ENCODE measurements at places on chromosomes 3 and 15. TPM values are rescaled to one million over a fixed set of nuclear protein-coding genes. Genes with fewer than 3 reads are reported as not detected.
A peak's percentile ranks its signal among the peaks of the same experiment; 100 is the strongest.

- no peak overlapping the region for H3K4me3 ChIP-seq
- H3K4me1 ChIP-seq, result peaks cover 13% of the 10 kb centered on the region
- peak; percentile 77 for DNase-seq
- peak overlapping the region; percentile 74 for H3K27ac ChIP-seq
- no peaks in the 10 kb centered on the region for H3K27me3 ChIP-seq
These were observed 30.3 kb upstream of the SEMA3F start for GRCh38 chr3:50124800-50125178.

- no peak overlapping the region for H3K27ac ChIP-seq
- DNase-seq, result no peak
- no peak overlapping the region for H3K4me3 ChIP-seq
- H3K27me3 ChIP-seq, result no peaks in the 10 kb centered on the region
These were observed 6.6 kb upstream of the ADGRG7 start for GRCh38 chr3:100602506-100603444.

DNA sequence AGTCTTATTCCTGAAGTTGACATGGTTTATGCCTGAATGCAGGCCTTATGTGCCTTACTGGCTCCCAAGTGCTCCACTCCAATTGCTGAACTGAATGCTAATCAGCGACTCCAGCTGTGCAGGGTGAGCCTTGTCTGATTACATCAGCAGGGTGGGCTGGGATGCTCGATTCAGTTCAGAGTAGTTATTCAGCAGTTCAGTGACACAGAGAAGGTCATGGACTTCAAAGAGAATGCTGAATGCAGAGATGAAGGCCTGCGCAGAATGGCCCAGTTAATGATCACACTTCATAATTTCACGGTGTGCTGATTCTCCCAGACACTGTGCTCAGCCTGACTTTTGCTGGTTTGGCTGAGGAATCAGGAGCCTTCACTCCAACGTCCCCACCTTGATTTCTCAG lies 63.6 kb downstream of the CLDN1 start:
- DNase-seq, result no peak
- H3K27me3 ChIP-seq, result peaks cover 9% of the 10 kb centered on the region
- H3K4me3 ChIP-seq, result no peak overlapping the region
- no peak overlapping the region for H3K27ac ChIP-seq

DNA sequence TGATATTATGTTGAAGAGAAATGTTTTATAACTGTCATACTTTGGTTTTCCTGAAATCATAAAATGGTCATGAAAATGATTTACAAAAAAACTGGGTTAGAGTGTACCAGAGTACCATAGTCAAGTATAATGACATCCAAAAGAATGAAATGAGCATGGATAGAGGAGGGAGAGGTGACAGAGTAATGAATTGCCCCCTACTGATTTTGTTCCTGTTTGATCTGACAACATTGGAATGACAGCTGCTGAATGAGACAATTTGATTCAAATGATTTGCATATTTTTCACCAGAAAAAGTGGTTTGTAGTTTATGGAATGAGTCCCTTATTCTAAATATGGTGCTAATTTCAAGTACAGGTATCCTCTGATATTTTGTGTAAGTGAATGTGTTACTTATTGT lies 271.7 kb downstream of the CNTN4 start:
- H3K27ac ChIP-seq, result no peak overlapping the region
- peaks cover 3% of the 10 kb centered on the region for H3K4me1 ChIP-seq
- no peaks in the 10 kb centered on the region for H3K36me3 ChIP-seq

GRCh38 chr3:169913323-169913722 lies 2.0 kb downstream of the SAMD7 start:
- DNase-seq, result no peak
- no peaks in the 10 kb centered on the region for H3K27me3 ChIP-seq
- H3K4me1 ChIP-seq, result no peaks in the 10 kb centered on the region
- no peak overlapping the region for H3K4me3 ChIP-seq
- no peak overlapping the region for H3K27ac ChIP-seq

- peaks cover 19% of the 10 kb centered on the region for H3K4me1 ChIP-seq
- H3K27me3 ChIP-seq, result no peaks in the 10 kb centered on the region
- H3K27ac ChIP-seq, result no peak overlapping the region
- H3K4me3 ChIP-seq, result no peak overlapping the region
- no peaks in the 10 kb centered on the region for H3K36me3 ChIP-seq
These were observed 73.6 kb downstream of the APBA2 start for GRCh38 chr15:28959326-28959725.

DNA sequence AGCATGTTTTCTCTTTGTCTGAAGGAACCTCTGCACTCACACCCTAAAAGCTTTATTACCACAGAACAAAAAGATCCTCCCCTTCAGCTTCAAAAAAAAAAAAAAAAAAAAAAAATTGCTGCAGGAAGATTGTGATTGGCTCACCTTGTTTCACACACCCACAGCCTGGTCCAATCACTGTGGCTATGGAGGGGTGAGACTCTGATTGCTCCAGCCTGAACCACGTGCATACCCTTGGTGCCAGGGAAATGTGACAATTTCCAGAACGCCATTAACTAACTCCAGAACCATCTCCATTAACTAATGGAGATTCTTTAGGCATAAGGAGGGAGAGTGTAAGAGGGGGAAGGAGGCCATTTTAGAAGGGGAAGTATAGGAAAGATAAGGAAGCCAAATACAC lies 106.5 kb upstream of the CRBN start:
- peak; percentile 3 for DNase-seq
- H3K4me3 ChIP-seq, result no peak overlapping the region
- H3K36me3 ChIP-seq, result no peaks in the 10 kb centered on the region
- no peaks in the 10 kb centered on the region for H3K4me1 ChIP-seq

- DNase-seq, result no peak
- no peaks in the 10 kb centered on the region for H3K27me3 ChIP-seq
- no peak overlapping the region for H3K27ac ChIP-seq
These were observed 23.5 kb downstream of the KCNH8 start for GRCh38 chr3:19171794-19172193.

DNA sequence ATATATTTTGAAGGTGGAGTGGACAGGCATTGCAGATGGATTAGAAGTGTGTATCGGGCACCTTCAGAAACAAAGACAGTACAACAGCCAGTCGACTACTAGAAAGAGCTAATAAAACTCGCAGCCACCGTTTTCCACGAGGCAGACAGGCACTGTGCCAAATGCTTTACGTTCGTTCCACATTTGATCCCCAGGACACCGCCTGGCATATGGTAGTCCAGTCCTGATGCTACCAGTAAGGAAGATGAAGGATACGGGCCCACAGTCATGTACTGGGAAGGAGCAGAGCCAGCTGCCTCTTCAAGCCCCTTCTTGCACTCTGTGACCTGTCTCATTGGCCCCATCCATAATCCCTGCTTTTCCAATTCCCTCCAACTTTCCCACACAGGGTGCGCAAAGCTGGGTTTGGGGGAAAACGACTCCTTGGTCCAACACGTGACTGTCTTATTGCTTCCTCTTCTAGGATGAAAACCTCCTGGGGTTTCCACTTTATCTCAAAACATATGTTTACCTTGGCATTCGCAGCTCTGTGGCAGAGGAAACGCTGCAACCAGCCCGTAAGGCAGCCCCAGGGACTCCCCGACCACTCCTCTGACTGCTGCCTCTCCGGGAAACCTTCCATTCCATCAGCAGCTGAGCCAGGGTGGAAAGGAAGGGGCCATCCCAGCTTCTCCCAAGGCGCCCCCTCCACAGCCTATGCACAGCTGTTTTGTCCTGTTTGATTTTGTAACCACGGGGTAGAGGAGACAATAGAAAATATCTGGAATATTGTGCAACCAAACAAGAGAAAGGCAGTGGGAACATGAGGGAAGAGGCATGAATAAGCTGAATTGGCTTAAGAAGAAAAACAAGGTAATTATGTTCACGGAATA lies 107.4 kb downstream of the ADAMTS17 start:
- H3K4me3 ChIP-seq, result no peak overlapping the region
- no peaks in the 10 kb centered on the region for H3K4me1 ChIP-seq
- no peaks in the 10 kb centered on the region for H3K36me3 ChIP-seq
- no peaks in the 10 kb centered on the region for H3K27me3 ChIP-seq
- no peak overlapping the region for H3K27ac ChIP-seq

DNA sequence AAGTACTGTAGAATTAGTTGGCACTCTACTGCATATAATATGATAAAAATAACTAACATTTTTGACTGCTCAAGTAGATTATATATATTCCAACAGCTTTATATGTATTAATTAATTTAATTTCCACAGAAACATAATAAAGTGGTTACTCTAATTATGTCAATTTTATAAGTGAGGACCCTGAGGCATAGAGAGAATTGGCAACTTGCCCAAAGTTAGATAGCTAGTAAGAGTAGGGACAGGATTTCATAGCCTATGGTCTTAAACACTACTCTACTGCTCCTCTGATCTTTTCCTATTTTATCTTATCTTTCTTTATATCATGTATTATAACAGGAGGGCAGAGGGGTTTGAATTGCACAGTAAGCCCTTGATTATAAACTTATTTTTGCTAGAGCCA lies 418.7 kb upstream of the SGO1 start:
- H3K27ac ChIP-seq, result no peak overlapping the region
- no peaks in the 10 kb centered on the region for H3K4me1 ChIP-seq
- no peaks in the 10 kb centered on the region for H3K36me3 ChIP-seq
- H3K4me3 ChIP-seq, result no peak overlapping the region

GRCh38 chr3:86991482-86991815 lies 500 bp upstream of the VGLL3 start:
- peaks cover 2% of the 10 kb centered on the region for H3K4me1 ChIP-seq
- H3K4me3 ChIP-seq, result peak overlapping the region; percentile 66
- no peak overlapping the region for H3K27ac ChIP-seq
- H3K36me3 ChIP-seq, result no peaks in the 10 kb centered on the region
- DNase-seq, result no peak

GRCh38 chr3:9067352-9067975 lies 104.2 kb upstream of the RAD18 start:
- no peaks in the 10 kb centered on the region for H3K36me3 ChIP-seq
- no peaks in the 10 kb centered on the region for H3K27me3 ChIP-seq
- no peak overlapping the region for H3K4me3 ChIP-seq
- no peaks in the 10 kb centered on the region for H3K4me1 ChIP-seq
- DNase-seq, result peak; percentile 69
- H3K27ac ChIP-seq, result no peak overlapping the region

DNA sequence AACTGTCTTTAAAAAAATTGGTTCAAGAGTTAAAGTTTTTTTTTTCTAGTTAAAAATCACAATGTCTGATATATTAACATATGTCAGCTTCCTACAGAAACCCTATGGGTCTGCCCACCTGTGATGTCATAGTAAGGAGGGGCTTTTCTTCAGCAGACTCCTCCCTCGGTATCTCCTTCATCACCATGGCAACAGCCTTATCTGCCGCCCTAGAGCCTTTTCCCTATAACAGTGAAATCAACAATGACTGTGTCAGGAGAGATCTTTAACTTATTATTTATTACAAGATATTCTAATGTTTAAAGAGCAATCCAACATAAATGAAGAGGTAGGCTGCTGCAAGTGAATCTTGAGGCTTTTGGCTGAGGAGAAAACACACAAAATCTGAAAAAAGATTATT lies 138.7 kb downstream of the PEX5L start:
- no peak overlapping the region for H3K4me3 ChIP-seq
- H3K36me3 ChIP-seq, result no peaks in the 10 kb centered on the region
- H3K4me1 ChIP-seq, result peaks cover 9% of the 10 kb centered on the region
- H3K27ac ChIP-seq, result no peak overlapping the region
- H3K27me3 ChIP-seq, result no peaks in the 10 kb centered on the region
- peak; percentile 66 for DNase-seq

- H3K36me3 ChIP-seq, result no peaks in the 10 kb centered on the region
- no peaks in the 10 kb centered on the region for H3K4me1 ChIP-seq
- no peak for DNase-seq
- H3K27ac ChIP-seq, result no peak overlapping the region
These were observed 492.6 kb upstream of the TBL1XR1 start for GRCh38 chr3:177689869-177690268.

DNA sequence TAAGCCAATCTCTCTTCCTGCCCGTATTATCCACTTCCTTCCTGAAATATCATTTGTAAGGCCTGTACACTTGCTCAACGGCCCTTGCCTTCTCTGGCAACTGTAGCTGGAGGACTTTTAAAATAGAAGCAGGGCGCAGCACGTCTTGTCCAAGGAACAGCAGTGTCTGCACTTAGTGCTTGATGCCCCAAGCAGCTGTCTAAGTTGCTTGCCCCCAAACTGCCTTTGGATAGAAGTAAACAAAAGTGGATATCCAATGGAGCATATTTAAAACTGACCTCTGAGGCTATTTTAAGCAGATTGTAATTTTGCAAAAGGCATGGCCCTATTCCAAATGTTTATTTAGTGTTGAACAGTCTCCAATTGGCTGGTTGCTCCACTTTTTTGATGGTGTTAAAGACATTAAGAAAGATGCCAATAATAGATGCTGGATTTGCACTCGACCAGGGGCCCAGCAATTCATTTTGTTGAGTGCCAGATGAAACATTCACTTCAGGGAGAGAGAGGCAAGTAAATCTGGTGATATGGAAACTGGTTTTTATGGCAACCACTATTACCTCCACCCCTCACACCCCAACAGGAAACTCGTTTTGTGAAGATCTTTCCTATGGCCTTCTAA lies 526.8 kb upstream of the TBL1XR1 start:
- H3K4me3 ChIP-seq, result no peak overlapping the region
- no peaks in the 10 kb centered on the region for H3K36me3 ChIP-seq

- peaks cover 29% of the 10 kb centered on the region for H3K4me1 ChIP-seq
- no peak for DNase-seq
- H3K27ac ChIP-seq, result no peak overlapping the region
- no peaks in the 10 kb centered on the region for H3K27me3 ChIP-seq
- no peaks in the 10 kb centered on the region for H3K36me3 ChIP-seq
- H3K4me3 ChIP-seq, result no peak overlapping the region
These were observed 41.6 kb downstream of the NR2C2 start for GRCh38 chr3:14988988-14989394.

DNA sequence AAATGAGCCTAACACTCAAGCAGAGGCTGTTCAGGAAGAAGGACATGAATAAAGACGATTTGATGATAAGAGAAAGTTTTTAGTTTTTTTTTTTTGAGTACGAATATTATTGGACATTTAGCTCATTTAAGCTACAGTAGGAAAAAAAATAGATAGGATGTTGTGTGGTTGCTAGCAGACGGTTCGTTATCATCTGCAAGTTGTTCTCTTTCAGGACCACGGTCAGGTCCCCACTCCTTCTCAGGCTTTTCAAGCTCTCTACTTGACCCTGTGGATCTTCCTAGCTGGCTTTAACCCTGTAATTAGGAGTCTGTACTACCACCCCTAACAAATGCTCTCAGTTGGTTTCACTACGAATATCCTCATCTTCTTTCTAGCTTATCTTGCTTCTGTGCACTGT lies 1.1 kb downstream of the KCNH8 start:
- H3K4me3 ChIP-seq, result no peak overlapping the region
- DNase-seq, result no peak
- no peaks in the 10 kb centered on the region for H3K36me3 ChIP-seq
- H3K27me3 ChIP-seq, result peaks cover 7% of the 10 kb centered on the region
- H3K27ac ChIP-seq, result no peak overlapping the region
- H3K4me1 ChIP-seq, result no peaks in the 10 kb centered on the region

The C3orf22 gene
- polyA plus RNA-seq, result not detected

The OIP5 gene
- polyA plus RNA-seq, result 8.4 TPM

Measured in SK-N-SH (cell line).